Tracheal epithelial cell (primary cell): ENCODE measurements at places on chromosomes 1 and 21. TPM values are rescaled to one million over a fixed set of nuclear protein-coding genes. Genes with fewer than 3 reads are reported as not detected.

Gene RNU1-2
- total RNA-seq, result under 0.01 TPM in 2 replicates

Gene SHISAL2A
- not detected in 2 replicates for total RNA-seq

Gene MAP1LC3C
- total RNA-seq, result not detected in 2 replicates

Gene ZNF695
- total RNA-seq, result 2.2 TPM in 1 of 2 replicates, not detected in the other

Gene CFAP141
- total RNA-seq, result not detected in 2 replicates

Gene DUSP10
- total RNA-seq, result 8.7 and 106 TPM in 2 replicates

Gene ATG4C
- total RNA-seq, result 4.1 and 6.6 TPM in 2 replicates

Gene KRTAP21-2
- not detected in 2 replicates for total RNA-seq

Gene SLC44A5
- total RNA-seq, result 0.43 and 0.48 TPM in 2 replicates

Gene OR14K1
- total RNA-seq, result not detected in 2 replicates

Gene PCP4
- total RNA-seq, result not detected in 2 replicates

Gene TSPAN2
- total RNA-seq, result 3.4 TPM in 1 of 2 replicates, not detected in the other

Gene OLIG1
- total RNA-seq, result not detected in 2 replicates

Gene SLC26A9
- under 0.01 TPM in 1 of 2 replicates, not detected in the other for total RNA-seq

Gene TSACC
- total RNA-seq, result not detected in 2 replicates

Gene DYNLT4
- 0.24 TPM in 1 of 2 replicates, not detected in the other for total RNA-seq

Gene GUCA2A
- not detected in 2 replicates for total RNA-seq

Gene FYB2
- total RNA-seq, result 0.24 TPM in 1 of 2 replicates, not detected in the other

Gene FAM163A
- not detected in 2 replicates for total RNA-seq

Gene ZNF593OS
- total RNA-seq, result not detected in 2 replicates

Gene VANGL2
- total RNA-seq, result 6.6 and 8.4 TPM in 2 replicates

Gene CLDN17
- under 0.01 TPM in 1 of 2 replicates, not detected in the other for total RNA-seq

Gene LMNA
- 687 and 701 TPM in 2 replicates for total RNA-seq
